ENCODE measurements at places on chromosomes 5 and 9.

DNA sequence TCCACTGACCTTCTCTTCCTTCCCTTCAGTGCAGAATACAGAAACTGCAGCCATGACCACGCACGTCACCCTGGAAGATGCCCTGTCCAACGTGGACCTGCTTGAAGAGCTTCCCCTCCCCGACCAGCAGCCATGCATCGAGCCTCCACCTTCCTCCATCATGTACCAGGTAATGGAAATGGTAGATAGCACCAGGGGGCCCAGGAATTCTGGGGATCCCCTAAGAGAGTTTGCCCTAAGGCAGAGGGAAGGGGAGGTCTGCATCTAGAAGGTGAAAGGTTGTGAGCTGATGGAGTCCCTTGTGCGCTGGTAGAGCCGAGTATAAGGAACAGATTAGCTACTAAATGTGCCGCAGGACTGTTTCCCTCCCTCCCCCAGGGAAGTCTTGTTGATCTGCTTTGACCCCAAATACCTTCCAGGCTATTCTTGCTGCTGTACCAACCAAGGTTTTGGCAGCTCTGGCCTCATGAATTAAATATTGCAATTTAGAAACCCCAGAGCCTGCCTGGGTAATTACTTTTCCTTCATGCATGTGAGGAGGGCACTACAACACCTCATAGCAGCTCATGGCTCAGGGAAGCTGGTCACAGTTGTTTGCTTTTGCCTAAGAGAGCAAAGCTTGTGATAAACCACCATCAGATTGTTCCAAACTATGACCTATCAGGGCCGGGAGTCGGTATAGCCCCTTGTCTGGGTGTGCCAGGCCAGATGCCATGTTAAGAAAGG lies 19.6 kb downstream of the CYFIP2 start:
- DNase-seq = no peak

DNA sequence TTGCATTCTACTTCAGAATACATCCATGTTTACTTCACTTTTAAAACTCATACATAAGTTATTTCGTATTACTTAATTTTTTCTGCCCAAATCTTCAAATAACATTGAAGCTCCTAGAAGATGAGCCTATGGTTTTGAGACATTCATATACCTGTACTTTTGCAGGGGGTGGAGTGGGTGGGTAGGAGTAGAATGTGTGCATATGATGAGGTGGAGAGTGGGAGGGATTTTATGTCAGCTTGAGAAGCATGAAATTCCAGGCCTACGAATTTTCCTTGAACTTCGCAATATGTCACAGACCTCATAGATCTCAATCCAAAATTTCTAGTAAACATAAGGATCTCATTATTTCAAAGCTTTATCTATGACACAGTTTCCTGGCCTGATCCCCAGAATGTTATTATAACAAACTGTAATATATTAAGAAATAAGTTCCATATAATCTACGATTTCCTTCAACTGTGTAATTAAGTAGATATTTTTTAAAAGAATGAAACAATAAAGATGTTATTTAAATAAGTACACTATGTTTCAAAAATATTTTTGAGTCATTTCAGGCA lies 19.7 kb upstream of the MOB3B start:
- DNase-seq = no peak

DNA sequence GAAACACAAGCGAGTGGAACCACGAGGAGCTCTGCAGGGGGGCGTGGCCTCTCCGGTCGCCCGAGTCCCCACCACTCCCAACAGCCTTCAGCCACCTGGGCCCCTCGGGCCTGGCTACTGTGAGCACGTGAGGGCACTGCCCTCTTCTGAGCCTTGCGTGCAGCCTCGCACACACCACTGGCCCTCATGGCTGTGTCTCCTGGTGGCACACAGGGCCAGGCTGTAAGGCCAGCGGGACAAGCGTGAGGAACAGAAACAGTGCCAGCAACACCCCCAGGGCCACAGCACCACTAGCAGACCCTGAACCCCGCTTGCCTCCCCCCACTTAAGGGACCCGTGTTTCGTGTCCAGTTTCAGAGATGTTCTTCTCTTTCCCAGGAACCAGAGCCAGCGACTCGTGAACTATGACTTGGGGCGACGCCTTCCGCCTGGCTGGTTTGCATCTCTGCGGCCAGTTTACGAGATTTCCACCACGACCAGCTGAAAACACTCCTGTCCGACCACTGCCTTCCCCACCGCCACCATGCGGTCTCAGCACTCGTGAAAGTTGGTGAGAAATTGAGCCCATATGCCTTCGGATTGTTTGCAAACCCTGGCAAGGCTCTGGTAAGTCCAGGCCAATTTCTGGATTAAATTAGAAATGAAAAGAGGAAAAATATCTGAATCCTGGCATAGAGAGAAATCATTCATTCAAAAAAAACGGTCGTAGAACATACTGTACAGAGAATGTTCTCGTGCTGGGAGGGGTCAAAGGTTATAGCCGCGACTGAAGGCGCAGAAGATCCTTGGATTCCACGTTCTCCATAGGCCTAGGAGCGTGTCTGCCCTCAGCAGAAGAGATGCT lies 135.6 kb downstream of the ZNF354C start:
- DNase-seq = no peak

GRCh38 chr9:137880160-137880975 lies 2.8 kb downstream of the CACNA1B start:
- no peak for DNase-seq

GRCh38 chr9:6788162-6789016 lies 30.6 kb downstream of the KDM4C start:
- DNase-seq = no peak

- no peak for DNase-seq
These were observed 319.0 kb downstream of the BRINP1 start for GRCh38 chr9:119050281-119050680.

- DNase-seq = no peak
These were observed 306.1 kb upstream of the ZNF608 start for GRCh38 chr5:125052584-125052983.

GRCh38 chr9:31783491-31783890 lies 601.0 kb upstream of the ACO1 start:
- no peak for DNase-seq

- DNase-seq = no peak
These were observed 28.5 kb upstream of the KIF4B start for GRCh38 chr5:154984946-154985516.

DNA sequence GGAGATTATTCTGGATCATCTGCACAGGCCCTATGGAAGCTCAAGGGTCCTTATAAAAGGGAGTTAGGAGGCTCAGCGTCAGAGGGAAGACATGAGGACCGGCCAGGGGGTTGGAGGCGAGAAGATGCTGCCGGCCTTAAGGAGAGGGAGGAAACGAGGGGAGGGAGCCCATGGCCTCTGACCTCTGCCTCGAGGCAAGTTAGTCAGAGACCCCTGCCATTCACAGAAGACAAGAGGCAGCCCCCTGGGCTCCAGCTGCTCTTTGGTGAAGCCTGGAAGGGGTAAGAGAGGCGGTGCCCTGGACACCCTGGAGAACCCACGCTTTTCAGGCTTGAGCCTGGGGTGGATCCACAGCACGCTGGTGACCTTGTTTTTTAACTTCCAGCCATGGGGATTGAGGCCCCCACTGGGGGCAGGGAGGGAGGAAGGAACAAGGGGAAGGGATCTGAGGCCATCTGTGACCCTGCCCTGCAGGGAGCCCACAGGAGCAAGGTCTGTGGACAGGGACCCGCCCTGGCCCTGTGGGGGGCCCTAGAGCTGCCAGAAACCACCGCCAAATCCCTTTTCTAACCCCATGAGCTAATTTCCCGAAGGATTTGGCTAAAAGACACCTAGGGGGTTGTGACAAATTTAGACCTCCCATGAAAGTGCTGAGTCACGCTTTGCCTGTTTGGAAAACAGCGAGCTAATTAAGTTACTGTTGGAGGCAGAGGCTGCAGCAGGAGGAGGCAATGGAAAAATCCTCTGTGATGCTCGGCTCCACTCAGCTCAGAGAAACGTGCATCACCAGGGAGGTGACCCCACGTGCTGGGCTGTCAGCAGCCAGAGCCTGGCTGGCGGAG lies 49.7 kb downstream of the OLFM1 start:
- DNase-seq = no peak

- DNase-seq = no peak
These were observed 34.6 kb upstream of the ARHGAP26 start for GRCh38 chr5:142735323-142736246.

- no peak for DNase-seq
These were observed 6.1 kb downstream of the BASP1 start for GRCh38 chr5:17223367-17224185.
